ENCODE measurements at places on chromosomes 16 and 17.
A peak's percentile ranks its signal among the peaks of the same experiment; 100 is the strongest.

DNA sequence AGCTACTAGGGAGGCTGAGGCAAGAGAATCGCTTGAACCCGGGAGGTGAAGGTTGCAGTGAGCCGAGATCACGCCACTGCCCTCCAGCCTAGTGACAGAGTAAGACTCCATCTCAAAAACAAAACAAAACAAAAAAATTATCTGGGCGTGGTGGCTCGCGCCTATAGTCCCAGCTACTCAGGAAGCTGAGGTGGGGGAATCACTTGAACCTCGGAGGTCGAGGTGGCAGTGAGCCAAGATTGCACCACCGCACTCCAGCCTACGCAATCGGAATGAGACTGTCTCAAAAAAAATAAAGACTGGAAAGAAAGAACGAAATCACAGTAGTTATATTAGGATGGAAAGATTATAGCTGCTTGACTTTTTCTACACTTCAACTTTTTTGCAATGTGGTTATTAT lies 18.9 kb downstream of the COG1 start:
- DNase-seq = no peak

DNA sequence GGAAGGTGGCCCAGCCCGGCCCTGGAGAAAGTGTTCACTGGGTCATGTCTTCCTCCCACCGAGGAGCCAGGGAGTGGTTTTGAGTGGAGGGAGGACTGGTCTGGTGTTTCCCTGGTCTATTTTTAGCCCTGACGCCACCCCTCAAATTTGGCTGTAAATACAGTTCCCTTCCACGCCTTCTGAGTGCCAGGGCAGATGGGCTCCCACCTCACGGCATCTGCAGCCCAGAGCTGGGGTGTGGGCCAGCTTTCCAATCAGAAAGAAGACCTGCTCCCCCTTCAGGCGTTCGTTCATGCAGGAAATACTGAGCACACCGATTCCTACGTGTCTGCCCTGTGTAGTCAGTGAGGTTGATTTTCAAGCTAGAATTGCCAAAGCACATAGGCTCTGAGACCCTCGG lies 53.7 kb downstream of the SNX20 start:
- no peak for DNase-seq

DNA sequence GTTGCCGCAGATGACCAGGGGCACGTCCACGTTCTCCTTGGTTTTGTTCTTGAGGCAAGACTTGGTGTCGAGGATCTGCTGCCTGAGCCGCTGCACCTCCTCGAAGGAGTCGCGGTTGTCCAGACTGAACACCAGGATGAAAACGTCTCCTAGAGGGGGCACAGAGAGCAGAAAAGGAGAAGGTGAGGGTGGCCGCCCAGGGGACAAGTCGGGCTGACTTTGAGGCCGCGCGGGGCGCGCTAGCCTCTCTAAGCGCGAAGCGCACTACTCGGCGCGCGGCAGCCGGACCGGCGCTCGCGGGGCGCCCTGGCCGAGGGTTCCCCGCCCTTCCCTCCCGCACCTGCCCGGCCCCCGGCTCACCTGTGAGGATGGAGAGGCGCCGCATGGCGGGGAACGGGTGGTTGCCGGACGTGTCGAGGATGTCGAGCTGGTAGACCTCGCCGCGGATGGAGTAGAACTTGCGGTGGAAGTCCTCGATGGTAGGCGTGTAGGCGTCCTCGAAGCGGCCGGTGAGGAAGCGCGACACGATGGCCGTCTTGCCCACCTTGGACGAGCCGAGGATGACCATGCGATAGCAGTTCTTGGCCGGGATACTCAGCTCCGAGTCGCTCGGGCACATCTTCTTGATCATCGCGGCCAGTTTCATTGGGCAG lies 533 bp downstream of the RASD1 start:
- DNase-seq = peak; percentile 57

GRCh38 chr17:72462814-72463213 lies 342.0 kb downstream of the SOX9 start:
- no peak for DNase-seq

- DNase-seq = no peak
These were observed 3.6 kb downstream of the PRSS33 start for GRCh38 chr16:2783581-2784357.

GRCh38 chr16:87062569-87063442 lies 254.4 kb downstream of the C16orf95 start:
- peak; percentile 18 for DNase-seq

- DNase-seq = peak; percentile 45
These were observed 805 bp upstream of the C16orf95 start for GRCh38 chr16:87317750-87318644.

DNA sequence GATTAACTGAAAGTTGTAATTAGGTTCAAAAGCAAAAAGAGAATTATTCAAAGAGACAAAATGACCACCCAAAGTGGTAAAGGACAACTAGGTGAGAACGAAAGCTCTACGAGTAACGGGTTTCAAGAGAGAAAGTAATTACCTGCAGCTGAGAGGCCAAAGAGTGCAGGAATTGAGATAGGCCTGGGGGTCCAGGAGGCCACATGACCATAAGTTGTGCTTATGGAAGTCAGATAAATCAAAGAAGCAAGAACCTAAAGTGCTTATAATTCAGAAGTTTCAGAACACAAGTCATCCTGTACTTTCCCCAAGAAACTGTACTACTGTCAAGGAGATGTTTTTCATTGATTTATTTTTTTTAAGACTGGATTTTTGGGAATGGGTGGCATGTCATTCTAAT lies 91.1 kb downstream of the TANGO6 start:
- DNase-seq = no peak

DNA sequence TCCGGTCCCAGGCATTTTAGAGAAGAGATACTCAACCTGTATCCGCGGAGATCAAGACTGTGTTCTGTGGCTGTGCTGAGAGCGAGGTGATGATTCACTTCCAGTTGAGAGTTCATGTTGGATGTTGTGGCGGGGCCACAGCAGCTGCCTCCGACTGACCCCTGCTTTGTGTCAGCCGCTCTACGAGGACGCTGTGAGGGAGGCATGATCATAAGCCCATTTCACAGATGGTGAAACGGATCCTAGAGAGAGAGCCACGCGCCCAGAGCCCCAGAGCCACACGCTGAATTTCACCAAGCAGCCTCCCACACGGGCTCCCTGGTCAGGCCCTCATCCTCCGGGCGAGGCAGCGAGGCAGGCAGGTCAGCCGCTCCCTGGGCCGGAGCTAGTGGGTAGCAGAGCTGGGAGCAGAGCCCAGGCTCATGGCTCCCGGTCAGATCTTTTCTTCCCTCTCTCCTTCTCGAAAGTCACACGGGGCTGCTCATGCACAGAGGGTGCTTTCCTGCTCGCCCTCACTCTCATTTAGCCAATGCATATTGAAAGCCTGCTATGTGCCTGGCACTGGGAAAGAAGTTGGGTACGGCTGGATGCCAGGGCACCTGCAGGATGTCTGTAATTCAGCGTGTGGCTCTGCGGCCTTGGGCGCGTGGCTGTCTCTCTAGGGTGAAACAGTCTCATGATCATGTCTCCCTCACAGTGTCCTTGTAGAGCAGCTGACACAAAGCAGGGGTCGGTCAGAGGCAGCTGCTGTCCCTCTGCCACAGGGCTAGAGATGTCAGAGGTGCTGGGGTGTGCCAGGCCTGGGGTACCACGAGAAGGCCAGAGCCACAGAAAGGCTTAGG lies 155.6 kb upstream of the CHMP6 start:
- DNase-seq = no peak

- no peak for DNase-seq
These were observed 10.2 kb downstream of the CRYBA1 start for GRCh38 chr17:29256735-29257466.

GRCh38 chr16:24917236-24917635 lies 71.5 kb downstream of the SLC5A11 start:
- DNase-seq = no peak

- no peak for DNase-seq
These were observed 4.9 kb downstream of the GIT1 start for GRCh38 chr17:29584452-29585079.

DNA sequence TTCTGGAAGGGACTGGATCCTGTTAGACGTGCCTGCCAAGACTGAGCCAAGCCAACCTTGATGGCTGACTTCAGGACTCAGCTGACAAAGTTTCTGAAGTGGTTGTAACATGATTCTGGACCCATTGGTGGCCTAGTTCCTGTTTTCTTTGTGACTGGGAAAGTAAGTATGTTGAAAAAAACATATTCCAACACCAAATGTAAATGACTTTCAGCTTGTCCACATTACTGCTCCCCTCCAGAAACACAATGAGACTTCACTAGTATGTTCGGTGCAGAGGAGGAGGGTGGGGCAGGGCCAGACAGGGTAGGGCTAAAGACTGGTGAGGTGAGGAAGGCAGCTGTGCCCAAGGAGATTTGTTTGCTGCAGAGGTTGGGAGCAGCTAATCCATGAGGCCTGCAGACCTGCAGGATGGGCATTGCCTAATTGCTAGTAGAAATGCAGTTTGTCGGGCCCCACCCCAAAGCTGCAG lies 26.4 kb downstream of the NMT1 start:
- no peak for DNase-seq

- no peak for DNase-seq
These were observed 5.6 kb upstream of the TBX2 start for GRCh38 chr17:61393904-61394629.

DNA sequence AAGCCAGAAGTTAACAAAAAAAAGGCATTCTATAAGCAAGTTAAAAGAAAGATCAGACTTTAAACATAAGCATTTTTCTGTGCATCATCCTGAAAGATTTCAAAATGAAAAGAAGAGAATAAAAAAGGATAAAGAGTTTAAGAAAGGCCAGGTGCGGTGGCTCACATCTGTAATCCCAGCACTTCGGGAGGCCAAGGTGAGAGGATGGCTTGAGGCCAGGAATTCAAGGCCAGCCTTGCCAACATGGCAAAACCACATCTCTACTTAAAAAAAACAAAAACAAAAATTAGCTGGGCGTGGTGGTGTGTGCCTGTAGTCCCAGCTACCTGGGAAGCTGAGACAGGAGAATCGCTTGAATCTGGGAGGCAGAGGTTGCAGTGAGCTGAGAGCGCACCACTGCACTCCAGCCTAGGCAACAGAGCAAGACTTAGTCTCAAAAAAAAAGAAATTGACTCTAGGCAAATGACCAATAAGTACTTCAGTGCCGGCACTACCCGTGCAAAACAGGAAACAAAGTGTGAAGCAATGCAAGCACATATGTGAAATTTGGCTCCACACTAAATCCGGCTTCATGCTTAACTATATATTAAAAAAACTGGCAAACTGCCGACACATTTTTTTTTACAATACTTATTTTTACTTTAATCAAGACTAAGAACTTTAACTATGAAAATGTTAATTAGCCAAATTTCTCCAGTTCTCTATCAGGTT lies 83.2 kb upstream of the C17orf78 start:
- DNase-seq = no peak

DNA sequence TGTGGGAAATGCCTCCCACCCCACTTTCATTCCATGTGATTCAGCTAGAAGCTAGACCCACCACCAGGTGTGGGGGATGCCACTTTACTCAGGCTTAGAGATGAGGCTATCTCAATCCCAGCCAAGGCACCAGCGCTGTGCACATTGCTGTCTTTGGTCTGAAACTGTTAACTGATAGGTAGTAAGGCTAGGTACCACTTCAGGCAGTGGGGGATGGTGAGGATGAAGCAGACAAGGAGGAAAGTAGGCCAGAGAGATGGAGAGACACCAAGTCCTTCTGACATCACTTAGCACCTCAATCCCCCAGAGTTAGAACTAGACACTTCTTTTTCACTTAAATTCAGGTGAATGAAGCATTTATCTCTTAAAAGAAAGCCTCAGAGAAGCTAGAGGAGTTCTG lies 35.8 kb downstream of the ADAMTS18 start:
- no peak for DNase-seq

- no peak for DNase-seq
These were observed 21.2 kb upstream of the CCL1 start for GRCh38 chr17:34384271-34384670.

DNA sequence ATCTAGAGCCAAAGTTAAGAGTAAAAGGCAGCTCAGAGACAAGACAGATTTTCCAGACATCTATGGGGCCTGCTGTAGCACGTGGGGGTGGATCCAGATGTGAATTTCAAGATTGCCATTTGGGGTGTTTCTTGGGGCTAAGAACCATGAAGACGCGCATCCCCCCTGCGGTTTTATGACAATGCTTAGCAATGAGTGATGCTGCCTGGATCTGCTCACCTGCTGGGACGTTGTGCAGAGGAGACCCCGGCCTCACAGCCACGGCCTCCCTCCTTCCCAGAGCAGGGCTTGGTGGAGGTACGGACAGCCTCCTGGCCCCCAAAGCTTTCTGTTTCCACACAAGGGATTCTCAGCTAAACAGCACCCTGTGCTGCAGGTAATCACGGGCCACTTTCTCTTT lies 151.5 kb upstream of the DYNLRB2 start:
- DNase-seq = no peak

DNA sequence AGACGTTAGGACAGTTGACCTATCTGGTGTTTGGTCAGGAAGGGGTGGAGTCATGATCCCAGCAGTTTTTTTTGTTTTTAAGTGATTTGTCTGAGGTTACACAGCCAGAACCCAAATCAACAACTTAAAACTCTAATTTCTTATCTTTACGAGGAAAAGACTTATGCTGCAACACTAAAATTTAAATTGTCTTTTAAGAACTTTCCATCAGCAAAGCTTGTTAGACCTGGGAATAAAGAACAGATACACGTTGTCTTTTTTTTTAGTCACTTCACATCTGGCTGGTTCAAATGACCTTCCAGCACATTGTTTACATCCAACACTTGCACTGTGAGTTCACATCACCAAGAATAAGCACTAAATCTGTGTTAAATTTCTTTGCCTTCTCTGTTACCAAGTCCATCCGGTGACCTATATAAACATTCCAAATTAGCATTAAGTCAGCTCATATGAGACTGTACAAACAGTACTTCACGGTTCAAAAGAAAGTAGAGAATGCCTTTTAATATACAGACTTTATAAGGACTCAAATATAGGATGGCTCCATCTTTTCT lies 115.0 kb downstream of the HS3ST2 start:
- no peak for DNase-seq

- DNase-seq = no peak
These were observed 91.4 kb downstream of the CACNG3 start for GRCh38 chr16:24347556-24347955.

DNA sequence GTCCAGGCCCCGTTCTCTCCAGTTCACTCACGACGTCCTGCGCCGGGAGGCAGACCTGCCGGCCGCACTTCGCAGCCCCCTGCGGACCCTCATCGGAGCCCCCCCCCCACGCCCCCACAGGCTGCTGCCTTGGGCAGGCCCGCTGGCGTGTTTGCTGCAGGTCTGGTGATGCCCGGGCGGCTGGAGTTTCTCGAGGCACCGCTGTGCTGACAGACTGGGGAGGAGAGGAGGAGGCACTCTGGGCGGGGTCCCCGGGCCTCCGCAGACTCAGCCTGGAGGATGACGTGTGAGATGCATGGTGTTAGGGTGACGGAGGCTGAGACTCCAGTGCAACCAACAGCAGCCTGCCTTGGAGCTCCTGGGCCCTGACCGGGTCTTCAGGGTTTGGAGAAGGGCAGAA lies 24.1 kb downstream of the BAIAP2 start:
- no peak for DNase-seq

All from NCI-H146 (cell line).